ENCODE measurements at places on chromosomes 5 and 9.

DNA sequence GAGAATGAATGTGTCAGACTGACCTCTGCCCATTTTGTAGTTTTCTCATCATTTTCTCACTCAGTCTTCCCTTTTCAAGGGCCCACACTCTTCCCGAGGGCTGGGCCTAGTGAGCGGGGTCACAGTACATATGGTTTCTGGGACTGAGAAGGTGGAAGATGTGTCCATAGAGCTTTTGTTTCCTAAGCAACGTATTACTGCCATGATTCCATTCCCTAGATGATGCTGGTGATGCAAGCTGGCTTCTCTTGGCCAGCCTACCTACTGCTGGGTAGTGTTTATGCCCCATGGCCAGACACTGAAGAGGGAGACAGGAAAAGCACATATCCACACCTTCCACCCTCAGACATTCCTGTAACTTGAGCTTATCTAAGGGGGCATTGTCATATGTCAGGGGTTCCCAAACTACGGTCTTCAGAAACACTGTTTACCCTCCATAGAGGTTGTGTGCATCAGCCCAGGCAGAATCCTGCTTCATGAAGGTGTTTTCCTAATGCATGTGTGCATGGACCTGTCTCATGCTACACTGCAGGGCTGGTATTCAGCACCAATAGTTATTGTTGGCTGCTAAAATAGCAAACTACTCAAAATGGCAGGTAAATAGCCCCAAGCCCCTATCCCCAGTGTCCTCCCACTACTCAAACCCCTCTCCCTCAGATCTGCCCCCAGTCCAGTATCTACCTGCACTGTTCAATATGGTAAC is 9.5 kb downstream of the IRF1 start:
- no peak for DNase-seq

GRCh38 chr9:21320465-21320864 is 14.7 kb downstream of the KLHL9 start:
- DNase-seq: no peak

DNA sequence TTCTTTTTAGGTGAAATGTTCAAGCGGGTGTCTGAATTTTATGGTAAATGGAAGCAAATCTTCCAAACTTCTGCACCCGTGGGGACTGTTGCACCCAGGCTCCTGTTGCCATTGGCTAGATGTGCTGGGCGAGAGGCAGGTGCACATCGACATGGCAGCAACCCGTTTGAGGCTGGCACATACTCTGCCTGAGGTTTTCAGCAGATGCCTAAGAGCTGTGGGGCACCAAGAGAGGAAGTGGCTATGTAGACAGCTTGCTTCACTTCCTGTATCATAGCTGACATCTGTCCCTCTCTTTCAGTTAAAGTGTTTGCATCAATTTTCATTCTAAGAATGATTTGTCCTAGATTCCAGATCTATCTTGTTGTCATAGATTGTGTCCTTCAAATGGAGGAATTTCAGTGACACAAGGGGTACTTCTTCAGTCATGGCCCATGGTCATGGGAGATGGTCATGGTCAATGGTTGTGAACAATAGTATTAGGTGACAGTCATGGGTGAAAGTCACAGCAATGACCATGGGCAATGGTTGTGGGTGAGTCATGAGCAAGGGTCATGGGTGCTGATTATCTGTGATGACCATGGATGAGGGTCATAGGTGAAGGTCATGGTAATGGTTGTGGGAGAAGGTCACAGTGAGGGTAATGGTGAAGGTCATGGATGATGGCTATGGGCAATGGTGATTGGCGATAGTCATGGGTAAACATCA is 115.1 kb upstream of the IRX4 start:
- no peak for DNase-seq

GRCh38 chr9:118306801-118307200 is 602.6 kb downstream of the TLR4 start:
- DNase-seq: no peak

DNA sequence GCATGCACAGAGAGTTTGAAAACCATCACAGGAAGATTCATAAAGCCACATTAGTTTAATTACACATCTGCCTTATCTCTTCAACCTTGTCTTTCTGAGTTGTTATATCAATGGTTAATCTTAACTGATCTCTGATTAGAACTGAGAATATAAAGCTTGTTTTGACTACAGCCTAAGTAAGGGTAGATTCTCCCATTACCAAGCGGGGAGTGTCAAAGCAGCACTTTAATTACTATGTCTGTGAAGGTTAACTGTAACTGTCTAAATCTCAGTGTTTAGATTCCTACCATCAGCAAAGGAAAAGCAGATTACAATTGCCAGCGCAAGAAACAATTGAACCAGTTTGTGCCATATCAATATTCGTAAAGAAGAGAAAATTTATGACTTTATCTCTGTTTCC is 348.7 kb downstream of the CDH12 start:
- no peak for DNase-seq

- DNase-seq: no peak
Measured at GRCh38 chr5:636951-637350, 24.8 kb downstream of the CEP72 start.

GRCh38 chr5:53011233-53011632 is 22.1 kb downstream of the ITGA2 start:
- DNase-seq: no peak

GRCh38 chr9:92008041-92008440 is 58.0 kb upstream of the ROR2 start:
- no peak for DNase-seq

DNA sequence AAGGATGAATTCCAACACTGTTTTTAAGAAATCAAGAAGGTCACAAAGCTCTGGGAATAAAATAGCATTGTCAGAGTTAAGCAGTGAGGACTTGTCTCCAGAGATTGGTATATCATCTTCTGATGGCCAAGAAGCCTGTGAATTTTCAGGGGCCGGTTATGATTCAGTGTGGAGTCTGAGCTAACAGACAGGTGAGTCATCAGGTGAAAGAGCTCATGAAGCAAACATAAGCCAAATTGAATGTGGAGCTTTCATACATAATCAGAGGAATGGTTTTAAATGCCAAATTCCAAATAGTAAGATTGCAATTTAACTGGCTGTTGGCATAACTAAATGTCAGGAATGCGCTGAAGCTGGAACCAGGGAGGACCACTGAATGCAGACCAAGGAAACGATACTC is 494.2 kb downstream of the MTRR start:
- DNase-seq: no peak

DNA sequence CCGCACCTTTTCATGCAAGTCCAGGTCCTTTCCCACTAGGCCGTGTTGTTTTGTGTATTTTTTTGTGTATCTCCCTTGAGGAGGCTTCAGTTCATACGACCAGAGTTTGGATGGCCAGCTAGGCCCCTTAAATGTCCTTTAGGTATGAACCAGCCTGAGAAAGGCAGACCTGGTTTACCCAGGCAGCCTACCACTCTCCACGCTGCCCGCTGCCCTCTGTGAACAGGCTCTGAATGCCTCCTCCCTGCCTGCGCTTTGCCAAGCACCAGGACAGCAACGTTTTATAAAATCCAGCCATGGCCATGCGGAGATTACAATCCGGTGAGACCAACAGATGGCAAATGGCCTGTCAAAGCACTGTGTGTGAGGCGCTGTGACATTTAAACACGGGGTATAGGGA is 626 bp upstream of the CLTB start:
- DNase-seq: no peak

GRCh38 chr5:33650911-33651310 is 210.1 kb downstream of the TARS1 start:
- no peak for DNase-seq

- DNase-seq: no peak
Measured at GRCh38 chr5:59036274-59036961, 453.5 kb downstream of the RAB3C start.

GRCh38 chr5:360257-361027 is 38.9 kb downstream of the AHRR start:
- DNase-seq: no peak

- no peak for DNase-seq
Measured at GRCh38 chr5:5965132-5965531, 413.2 kb downstream of the MED10 start.

DNA sequence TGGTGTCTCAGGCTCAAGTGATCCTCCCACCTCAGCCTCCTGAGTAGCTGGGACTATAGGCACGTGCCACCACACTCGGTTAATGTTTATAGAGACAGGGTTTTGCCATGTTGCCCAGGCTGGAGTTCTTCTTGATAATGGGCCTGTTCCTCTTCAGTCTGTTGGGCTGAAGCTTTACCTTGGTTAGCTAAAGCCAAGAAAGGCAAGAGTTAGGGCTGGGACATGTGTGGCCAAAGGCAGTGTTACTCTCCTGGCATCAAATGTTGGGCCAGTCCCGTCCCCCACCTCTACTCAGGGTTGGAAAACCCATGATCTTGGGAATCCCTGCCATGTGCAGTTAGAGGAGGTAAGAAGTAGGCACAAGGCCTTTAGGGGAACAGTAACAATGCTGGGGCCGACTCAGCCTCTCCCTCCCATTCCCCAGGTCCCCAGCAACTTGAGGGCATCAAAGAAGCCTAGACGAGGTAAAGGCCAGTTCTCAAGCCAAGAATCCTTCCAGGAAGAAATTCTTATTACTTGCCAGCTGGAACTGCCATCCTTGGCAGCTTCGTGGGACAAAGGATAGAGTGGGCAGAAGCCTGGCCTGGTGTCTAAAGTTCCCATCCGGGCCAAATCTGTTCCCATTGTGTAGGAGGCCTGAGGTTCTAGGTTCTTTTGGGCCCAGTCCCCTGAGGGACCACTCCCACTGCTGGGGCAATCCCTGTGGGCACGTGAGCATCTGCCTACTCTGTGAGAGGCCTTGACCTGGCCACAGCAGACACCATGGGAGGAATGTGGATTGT is 4.5 kb downstream of the EGR1 start:
- no peak for DNase-seq

DNA sequence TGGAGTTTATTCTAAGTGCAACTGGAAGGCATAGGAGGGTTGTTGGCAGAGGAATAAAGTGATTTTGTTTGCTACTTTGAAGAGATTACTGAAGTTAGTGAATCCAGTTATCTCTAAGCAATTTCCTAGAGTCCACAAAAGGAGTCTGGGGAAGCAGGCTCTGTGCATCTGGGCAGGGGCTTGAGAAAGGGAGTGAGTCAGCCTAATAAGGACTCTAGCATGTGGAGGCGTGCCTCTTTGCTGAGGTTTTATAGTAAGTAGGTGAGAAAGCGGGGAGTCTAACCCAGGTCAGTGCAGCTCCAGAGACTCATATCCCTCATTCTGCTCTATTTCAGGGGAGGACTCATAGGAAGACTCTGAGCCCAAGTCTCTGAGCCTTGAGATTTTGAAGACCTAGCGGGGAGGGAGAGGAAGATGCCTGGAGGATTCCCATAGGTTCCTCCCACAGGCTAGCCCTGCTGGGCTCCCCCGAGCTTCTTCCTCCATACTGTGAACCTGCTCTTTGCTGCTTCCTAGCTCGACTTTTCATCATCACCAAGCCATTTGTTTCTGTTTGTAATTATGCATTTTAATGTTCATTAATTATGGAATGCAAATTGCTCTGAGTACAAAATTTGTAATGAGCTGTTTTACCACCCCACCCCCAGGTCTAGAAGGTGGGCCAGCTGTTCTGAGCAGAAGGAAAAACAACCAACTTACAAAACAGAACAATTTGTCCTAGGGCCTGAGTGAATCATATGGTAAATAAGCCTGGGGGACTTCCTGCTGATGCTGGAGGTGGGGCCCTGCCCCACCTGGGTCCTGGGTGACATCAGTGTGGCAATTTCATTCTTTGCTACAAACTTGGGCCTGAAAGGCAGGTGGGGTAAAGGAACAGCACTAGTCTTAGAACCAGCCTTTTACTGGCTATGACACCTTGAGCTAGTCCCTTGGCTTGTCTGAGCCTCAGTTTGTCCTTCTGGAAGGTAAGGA is 150.2 kb downstream of the TRIM32 start:
- DNase-seq: no peak

DNA sequence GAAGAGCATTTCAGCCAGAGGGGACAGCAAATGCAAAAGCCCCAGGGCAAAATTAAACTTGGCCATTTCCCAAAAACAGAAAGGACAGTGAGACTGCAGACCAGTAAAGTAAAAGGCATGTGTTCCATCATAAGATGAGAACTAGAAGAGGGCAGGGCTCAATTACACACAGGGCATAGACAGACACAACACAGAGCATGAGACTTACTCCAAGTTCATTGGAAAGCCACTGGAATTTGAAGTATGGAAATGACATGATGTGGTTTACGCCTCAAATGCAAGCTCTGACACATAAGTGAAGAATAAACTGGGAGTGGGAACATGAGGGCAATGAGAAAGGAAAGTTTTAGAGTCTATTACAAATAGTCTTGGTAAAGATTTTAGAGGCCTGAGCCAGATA is 446.6 kb upstream of the GRIA1 start:
- no peak for DNase-seq

DNA sequence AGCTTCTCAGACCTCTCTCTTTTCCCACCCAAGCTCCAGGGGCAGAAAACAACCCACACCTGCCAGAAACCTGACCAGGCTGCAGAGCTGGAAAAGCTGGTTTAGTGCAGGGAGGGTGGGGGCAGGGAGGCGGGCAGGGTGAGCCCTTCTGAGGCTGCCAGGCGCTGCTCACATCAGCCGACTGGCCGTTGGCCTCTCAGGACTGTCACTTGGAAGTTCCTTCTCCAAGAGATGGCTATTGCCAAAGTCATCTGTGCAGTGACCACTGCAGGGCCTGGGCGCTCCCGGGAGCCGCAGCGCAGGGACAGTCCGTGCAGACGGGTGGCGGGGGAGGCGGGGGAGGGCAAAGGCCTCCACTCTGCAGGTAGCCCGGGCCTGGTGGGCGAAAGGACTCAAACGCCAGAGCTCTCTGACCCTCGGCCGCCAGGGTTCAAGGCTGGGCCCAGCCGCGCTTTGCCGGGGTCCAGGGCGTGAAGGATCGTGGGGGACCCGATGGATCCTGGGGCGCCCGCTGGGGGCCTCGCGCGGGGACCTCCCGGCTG is 205.0 kb upstream of the IER5L start:
- peak; percentile 42 for DNase-seq

- no peak for DNase-seq
Measured at GRCh38 chr5:87551911-87552310, 139.2 kb upstream of the CCNH start.

GRCh38 chr9:70079417-70080037 is 35.9 kb downstream of the MAMDC2 start:
- DNase-seq: no peak
